Sigmoid colon (tissue), 7 donors: ENCODE measurements at places on chromosomes 7 and 10. TPM values are rescaled to one million over a fixed set of nuclear protein-coding genes. Genes with fewer than 3 reads are reported as not detected.

Gene CPEB3
- 7.2 TPM for total RNA-seq

Gene SH2D4B
- total RNA-seq, result 0.33 TPM

Gene PRPS1L1
- not detected for total RNA-seq

Gene ABCB1
- total RNA-seq, result 5.8 TPM

DNA sequence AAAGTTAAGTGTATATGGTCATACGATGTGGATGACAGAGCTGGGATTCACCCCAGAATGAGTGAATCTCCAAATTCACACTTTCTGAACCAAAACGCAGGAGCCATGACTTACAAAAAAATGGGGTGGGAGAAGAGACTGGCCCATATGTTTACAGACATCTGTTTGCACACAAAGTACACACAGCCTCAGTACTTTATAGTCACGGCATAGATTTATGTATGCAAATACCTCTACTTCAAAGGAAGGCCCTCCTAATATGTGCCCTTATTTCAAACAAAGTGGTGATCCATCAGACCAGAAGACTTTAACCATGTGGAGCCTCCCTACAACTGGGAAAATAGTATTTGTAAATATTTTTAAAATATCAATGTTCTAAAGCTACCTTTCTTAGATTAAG is 22.2 kb upstream of the JMJD1C start:
- no peak for DNase-seq

- no peak for DNase-seq
Observed at GRCh38 chr10:114615600-114616007, 42.5 kb downstream of the ABLIM1 start.
